ENCODE measurements at places on chromosomes 2 and 18. TPM values are rescaled to one million over a fixed set of nuclear protein-coding genes. Genes with fewer than 3 reads are reported as not detected.

DNA sequence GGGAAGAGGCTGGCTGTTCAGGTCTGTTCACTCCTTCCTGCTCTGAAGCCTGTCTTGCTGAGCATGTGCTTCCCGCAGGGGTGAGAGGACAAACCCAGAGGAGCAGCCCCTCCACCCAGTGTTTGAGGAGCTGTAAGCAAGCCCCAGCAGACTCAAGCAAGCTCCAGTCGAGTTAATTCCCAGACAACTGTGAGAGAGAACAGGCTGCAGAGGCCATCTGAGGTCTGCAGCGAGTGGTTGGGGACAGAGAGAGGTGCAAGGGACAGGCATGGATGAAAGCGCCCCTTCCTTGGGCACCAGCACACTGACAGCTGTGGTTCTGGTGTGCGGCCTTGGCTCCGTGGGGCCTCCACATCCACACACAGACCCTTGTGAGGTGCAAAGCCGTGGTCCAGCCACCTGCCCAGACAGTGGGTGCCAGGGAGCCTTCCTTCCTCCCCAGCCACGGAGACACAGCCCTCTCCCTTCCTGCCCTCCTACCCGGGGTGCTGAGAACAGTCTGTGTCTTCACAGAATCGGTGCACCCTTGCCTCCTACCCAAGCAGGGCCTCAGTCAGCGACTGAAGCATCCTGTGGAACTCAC is 36.2 kb downstream of the MAL start:
- no peak for DNase-seq

DNA sequence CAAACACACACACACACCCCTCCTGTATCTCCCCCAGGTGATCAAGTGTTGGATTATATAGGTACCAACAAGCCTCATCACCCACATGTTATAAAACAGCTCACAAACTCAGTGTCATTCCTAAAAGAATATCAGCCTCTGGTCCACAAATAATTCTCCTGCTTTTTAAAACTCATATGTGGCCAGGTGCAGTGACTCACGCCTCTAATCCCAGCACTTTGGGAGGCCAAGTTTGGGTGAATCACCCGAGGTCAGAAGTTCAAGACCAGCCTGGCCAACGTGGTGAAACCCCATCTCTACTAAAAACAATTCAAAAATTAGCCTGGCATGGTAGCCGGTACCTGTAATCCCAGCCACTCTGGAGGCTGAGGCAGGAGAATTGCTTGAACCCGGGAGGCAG is 87.8 kb downstream of the LRATD1 start:
- DNase-seq = no peak

DNA sequence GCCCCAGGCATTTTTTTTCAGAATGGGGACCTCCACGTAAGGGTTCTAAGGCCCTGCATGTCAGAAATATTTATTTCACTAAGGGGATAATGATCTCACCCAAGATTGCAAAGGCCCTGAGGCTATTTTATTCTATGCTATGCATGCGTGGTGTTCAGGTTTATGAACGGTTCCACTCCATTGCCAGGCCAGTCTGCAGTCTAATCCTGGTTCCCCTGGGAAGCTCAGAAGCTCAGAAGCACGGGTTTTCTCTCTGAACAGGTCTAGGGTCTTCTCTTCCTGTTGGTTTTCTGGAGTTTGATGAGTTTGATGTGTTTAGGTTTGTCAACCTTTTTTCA is 256.4 kb upstream of the PXDN start:
- peak; percentile 1 for DNase-seq

The POTEF gene
- 2.0 TPM for total RNA-seq
